ENCODE measurements at places on chromosomes 6 and 20.

- DNase-seq: no peak
These were observed 39.5 kb downstream of the PPP1R16B start for GRCh38 chr20:38844963-38845362.

DNA sequence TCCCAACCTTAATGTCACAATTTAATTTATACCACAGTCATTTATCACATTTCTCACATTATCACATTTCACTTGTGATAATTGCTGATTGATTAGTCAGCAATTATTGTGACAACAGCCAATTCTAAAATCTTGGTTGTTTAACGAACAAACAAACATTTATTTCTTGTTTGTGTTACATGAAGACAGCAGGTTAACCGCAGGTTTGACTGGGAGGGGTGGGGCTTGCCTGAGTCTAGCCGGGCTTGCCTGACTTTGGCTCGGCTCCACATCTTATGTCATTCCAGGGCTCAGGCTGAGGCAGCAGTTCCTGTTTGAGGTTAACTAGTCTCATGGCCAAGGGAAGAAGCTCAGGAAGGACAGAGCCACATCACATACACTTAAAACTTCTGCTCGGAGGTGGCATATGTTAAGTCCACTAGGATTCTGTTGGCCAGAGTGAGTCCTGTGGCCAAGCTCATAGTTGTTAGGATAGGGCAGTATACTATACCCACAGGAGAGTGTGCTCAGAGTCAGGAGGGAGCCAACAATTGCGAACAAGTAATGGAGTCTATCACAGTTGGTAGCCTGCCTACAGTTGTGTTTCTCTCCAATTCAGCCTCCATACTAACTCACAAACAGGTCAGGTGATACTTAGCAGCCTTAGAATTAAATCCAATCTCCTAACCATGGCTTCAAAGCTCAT, 90.0 kb upstream of the IFNGR1 start:
- DNase-seq: no peak

DNA sequence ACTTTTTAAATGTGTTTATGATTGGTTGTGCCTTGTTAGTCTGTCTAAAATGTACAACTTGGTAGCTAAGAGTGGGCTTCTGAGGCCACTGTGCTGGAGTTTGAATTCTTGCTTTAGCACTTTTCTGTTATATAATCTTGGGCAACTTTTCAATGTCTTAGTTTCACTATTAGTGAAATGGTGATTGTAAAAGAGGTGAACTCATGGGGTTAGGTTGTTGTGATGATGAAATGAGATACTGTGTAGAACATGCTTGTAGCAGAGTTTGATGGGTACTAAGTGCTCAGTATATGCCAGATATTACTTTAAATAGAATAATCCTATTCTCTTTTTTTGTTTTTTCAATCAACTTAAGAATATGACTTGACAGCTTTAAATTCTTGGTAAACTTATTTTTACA, 624.7 kb downstream of the CD109 start:
- DNase-seq: no peak

DNA sequence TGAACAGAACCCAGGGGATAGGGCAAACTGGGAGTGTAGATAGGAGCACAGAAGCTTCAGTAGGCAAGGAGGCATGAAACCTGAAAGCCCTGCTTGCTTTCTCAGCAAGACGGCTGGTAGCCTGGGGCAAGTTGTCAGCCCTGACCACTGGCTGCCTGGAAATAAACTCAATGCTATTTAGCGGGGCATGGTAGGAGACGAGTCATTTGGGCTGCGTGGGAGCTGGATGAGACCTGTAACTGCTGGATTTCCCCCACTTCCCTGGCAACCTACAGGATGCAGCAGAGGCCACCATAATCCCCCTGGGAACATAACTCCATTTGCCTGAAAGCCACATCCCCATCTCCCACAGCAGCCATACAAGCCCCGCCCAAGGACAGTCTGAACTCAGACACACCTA, 332.6 kb upstream of the TBX18 start:
- no peak for DNase-seq

GRCh38 chr20:62736407-62737071, 27.9 kb downstream of the NTSR1 start:
- DNase-seq: no peak

GRCh38 chr20:57329608-57330221, at the start of gene SPO11:
TSS of gene SPO11 (plus strand) at chr20:57329803. CDS start at chr20:57329868, 65 bp downstream.
- no peak for DNase-seq

DNA sequence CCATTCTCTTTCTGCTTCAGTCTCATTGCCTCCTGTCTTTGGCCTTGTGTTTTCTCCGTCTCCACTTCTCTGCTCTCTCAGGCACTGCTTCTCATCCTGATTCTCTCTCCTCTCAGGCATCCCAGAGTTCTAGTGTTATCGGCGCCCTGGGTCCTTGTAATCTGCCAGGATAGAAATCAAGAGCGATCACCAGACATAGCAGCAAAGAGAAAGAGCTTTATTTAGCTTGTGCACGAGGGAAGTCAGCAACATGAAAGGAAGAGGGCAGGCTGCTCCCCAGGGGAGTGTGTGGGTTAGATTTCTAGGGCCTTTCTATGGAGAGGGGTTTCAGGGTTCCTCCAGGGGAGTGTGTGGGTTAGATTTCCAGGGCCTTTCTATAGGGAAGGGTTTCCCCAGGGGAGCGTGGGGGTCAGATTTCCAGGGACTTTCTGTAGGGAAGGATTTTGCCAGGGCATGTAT, 32.5 kb downstream of the SUN5 start:
- no peak for DNase-seq

DNA sequence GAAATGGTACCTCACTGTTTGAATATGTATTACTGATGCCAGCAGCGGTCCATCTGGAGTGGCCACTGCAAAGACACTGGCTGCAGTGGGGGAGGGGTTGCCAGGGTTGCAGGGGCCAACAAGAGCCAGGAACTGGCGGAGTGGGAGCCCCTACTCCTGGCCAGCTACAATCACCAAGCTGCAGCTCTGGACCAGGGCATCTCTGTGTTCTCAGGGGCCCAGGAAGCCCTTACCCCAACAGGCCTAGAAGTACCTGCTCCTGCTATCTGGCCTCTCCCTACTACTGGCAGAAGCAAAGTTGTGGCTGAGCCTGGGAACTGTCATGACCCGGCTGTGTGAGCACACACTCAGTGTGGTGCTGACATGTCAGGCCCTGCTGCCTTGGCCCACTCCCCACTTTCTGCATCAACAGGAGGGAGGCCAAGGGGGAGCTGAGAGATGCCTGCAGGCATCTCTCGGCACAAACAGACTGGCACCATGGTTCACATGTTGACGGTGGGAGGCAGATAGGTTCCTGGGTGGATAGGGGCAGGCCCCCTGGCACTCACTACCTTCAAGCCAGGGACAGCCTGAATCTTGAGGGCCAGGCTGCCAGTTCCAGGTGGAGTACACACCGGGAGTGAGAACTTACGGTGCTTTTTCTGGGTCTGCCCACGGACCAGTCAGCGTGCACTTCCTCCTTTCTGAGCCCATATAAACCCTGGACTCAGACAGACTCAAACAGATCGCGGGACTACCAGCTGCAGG, 1188.0 kb downstream of the GRIK2 start:
- DNase-seq: no peak

DNA sequence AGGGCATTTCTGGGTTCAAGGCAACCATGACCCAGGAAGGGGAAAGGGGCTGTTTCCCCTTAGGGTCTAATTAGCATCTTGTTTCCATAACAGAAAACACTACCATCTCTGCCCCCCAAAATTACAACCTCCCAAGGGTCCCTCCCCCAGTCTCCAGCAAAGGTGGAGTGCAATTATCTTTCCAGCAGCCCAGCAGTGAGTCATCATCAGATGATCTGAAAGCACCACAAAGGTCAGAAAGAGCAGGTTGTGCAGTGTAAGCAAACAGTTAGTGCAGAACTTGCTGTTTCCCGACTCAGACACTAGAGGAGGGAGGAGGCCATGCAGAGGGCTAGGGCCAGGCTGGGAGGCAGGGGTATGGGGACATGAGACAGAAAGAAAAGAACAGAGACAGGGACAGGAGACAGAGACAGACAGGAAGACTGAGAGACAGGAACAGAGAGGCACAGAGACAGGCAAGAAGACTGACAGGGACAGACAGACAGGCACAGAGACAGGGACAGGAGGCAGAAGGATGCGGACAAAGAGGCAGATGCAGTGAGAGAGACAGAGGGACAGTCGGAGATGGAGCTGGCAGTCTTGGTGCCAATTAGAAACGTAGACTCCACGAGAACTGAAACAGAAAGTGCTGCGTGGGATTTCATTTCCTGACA, 62.5 kb downstream of the PYGB start:
- peak; percentile 88 for DNase-seq

- DNase-seq: peak; percentile 37
These were observed 23.5 kb upstream of the SMIM29 start for GRCh38 chr6:34272013-34272926.

- peak; percentile 49 for DNase-seq
These were observed 78.4 kb downstream of the GMPR start for GRCh38 chr6:16316741-16317251.

DNA sequence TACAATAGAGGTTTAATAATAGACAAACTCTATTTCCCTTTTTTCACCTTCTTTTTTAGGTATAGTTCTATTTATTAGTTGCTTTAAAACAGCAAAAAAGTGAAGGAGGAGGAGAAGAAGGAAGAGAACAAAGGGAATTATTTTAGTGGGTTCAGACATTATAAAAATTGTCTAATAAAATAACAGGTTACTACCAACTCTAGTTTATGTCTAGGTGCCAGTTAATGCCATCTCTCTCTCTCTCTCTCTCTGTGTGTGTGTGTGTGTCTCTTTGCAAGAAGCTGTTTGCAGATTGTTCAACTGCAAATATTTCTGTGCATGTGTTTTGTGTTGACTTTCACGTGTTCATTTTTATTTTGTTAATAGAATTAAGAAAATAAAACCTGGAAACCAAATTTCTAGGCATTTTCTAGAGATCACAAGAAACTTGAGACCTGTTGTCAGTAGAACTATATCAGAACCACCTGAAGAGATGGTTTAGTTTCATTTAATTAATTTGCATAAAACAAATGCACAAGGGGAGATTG, 313.5 kb upstream of the SGK1 start:
- no peak for DNase-seq

- no peak for DNase-seq
These were observed 33.1 kb upstream of the FAM83D start for GRCh38 chr20:38893056-38893564.

GRCh38 chr6:52012582-52012981, 74.8 kb downstream of the PKHD1 start:
- DNase-seq: no peak

DNA sequence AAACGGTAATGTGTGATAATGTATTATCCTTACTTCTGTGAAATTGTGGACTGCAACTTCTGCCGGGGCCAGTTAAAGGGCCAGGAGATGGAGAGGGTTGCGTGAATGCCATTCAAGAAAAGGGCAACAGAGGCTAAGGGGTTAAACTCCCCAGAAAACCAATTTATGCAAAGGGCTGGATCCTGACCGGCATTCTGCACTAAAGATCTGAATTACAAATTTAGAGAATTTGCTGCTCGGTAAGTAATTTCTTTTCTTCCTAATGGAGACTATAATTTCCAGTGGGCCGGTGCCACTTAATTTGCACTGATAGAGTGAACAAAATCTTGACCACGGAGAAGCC, 130.1 kb downstream of the BCAS1 start:
- DNase-seq: no peak

- DNase-seq: no peak
These were observed 27.1 kb upstream of the HAO1 start for GRCh38 chr20:7967199-7967844.

DNA sequence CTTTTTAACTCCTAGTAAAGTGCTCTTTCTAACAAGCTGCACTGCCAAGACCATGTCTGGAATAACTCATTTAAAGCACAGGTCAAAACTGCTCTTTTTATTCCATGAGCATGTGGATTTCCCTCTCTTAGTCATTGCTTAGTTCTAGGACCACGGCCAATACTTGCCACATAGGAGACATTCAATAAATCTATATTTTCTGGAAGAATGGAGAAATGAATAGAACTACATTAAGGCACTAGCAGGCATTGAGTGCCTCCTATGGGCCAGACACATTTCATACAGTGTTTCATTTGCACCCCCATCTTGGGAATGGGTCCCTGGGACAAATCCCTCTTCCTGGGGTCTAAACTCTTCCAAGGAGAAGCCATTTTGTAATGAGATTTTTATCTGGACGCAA, 552.8 kb upstream of the CITED2 start:
- peak; percentile 11 for DNase-seq

DNA sequence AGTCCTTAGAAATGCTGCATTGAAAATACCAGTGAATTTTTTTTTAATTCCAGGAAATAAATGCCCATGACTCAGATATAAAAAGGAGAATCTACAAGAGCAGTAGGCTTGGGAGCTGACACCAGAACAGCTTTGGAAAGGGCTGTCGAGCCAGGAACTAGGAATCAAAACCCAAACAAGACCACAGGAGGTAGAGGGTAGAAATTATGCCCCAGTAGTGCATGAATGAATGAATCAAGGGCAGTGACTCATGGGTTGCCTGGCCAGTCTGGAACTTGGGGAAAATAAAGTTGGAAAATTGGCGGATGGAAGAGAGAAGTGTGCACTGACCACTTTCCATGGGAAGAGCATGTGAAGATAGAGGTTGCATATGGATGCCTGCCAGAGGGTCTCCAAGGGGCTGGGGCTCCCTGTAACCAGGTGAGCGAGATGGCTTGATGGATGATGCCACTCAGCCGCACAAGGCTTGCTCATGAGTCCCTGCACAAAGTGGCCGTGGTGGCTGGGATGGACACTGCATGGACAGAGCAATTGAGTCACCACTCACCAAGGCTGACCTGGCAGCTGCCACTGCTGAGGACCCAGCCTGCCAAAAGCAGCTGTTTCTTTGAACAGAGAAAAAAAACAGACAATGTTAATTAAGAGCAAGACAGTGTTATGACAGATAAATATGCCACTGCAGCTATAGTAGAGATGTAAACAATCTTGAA, 15.2 kb upstream of the MCCD1 start:
- no peak for DNase-seq

DNA sequence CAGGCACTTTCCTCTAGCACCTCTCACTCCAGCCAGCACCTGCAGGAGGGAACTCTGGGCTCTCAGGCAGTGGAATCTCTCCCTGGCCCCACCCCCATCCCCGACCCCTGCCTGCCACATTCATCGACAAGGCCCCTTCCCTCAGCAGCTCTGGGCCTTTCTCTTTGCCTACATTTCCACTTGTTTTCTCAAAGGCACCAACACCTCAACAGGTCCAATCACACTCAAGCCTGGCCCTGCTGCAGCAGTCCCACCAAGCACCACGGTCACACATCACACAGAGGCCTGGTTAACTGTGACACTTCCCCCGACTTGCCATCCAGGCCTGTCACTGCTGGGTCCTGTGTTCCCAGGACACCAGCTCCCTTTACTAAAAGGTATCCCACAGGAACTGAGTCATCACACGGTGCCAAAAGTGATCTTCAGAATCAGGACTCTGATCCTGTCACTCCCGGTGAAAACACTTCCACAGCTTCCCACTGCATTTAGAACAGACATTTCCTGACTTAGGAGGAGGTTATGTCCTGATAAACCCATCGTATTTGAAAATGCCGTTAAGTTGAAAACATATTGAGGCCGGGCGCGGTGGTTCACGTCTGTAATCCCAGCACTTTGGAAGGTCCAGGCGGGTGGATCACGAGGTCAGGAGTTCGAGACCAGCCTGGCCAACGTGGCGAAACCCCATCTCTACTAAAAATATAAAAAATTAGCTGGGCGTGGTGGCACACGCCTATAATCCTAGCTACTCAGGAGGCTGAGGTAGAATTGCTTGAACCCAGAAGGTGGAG, 54.9 kb downstream of the MYH7B start:
- DNase-seq: no peak
